ENCODE measurements at places on chromosomes 1 and 21.

GRCh38 chr1:201609661-201610318 is 70.9 kb downstream of the NAV1 start:
- no peak for DNase-seq

DNA sequence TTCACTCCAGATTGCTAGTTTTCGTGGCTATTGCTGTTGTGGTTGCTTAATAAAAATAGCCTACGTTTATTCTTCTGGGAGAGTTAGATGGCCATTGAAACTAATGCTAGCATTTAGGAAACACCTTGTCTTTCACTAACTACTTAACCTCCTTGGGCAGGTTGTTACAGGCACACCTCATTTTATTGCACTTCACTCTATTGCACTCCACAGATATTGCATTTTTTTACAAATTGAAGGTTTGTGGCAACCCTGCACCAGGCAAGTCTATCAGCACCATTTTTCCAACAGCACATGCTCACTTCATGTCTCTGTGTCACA is 11.3 kb upstream of the MARK1 start:
- DNase-seq = no peak

DNA sequence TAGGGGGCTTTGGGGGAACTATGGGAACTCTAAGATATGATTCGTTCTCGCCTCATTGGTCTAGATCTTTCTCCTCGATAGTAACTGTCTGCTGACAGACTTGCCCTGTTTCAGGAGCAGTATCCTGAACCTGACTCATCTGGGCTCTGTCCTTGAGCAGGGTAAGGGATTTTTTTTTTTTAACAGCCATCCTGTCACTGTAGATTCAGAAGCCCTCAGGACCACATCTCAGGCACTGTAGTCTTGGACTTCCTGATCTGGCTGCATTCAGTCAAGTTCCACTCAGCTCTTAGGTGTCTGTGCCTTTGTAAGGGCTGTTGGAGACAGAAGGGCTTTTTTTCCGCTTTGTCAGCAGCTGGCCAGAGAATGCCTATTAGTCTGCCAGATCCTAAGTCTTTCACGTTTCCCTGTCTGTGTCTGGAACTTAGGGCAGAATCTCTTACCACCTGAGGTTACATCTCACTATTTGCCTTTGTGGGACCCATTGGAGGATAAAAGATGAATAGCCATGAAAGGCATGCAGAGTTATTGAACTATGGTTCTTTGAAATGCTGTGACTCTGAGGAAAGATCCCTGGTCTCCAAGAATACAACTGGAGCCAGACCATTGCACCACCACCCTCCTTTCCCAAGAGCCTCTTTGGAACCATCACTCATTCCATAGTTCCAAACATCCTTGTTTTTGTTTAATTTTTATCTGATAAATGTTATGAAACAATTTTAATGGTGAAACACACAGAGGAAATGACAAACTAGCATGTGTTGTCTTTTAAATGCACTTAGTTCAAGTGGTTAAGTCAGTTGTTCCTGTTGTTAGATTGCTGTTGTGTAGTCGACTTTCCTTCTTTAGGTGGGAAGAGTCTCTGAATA is 49.7 kb upstream of the MACF1 start:
- no peak for DNase-seq

GRCh38 chr1:73770109-73770905 is 427.7 kb downstream of the LRRIQ3 start:
- no peak for DNase-seq

DNA sequence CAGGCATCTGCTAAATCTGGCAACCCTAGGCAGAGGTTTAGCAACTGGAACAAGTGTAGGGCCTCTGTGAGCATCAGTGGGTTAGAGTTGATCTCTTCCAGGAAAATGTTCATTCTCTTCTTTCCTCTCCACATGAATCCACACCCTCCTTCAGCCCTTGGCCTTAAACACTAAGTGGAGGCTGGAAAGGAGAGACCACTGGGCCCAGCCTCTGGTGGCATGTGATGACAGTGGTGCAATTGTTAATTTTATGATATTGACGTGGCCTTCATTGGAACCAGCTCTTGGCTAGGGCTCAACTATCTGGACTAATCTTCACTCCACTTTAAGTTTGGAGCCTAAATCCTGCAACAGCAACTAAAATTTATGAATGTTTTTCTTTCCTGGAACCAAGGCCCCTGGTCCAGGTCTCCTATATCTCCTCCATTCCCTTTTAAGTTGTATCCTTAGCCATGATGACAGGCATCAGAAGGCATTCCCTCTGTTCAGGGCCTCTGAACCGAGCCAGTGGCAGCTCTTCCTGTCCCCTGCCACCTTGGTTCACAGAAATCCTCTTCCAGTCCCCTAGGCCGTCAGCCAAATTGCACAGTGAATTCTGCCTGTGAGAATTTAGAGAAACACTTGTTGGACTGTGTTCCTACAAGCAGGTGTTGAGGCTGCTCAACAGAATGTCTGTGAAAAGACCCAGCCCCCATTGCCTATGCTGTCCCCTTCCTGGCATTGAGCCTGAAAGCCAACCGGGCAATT is 132.2 kb downstream of the PSMG1 start:
- no peak for DNase-seq

- DNase-seq = no peak
Measured at GRCh38 chr21:17506951-17507350, 5.9 kb upstream of the CXADR start.

DNA sequence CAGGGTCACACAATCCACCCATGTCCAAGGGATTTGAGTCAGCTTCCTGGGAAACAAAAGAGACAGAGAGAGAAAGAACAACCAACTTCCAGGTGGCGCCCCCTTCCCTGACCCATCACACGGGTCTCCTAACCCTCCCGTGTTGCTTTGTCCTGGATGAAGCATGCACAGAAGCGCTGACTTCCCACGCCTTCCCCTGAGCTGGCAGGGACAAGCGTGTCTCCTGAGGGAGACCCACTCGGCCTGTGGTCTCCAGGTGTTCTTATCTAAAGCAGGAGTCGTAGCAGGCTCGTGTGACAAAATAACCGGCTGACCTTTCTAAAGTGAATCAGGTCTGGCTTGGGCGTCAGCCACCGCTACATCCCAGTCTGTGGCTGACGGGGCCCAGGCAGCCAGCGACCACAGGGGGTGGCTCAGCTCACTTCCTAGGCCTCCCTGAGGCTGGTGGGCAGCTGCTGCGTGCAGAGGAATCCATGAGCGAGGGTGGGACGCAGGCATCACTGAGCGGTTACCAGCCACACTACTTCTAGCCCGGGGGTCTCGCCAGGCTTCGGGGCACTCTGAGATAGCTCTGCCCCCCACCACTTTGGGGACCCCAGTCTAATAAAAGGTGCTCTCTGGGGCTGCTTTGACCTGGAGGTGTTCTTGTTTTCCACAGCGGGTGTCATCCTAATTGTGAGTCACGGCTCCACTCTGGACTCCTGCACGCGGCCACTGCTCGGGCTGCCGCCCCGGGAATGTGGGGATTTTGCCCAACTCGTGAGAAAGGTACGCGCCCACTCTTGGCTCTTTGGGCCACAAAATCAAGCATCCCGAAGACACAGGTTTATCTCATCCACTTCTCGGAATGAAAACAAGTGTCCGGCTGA is 40.4 kb downstream of the UBASH3A start:
- no peak for DNase-seq

- no peak for DNase-seq
Measured at GRCh38 chr1:165659581-165659895, 28.5 kb downstream of the MGST3 start.

GRCh38 chr1:188240772-188241406 is 1412.1 kb downstream of the PLA2G4A start:
- no peak for DNase-seq

DNA sequence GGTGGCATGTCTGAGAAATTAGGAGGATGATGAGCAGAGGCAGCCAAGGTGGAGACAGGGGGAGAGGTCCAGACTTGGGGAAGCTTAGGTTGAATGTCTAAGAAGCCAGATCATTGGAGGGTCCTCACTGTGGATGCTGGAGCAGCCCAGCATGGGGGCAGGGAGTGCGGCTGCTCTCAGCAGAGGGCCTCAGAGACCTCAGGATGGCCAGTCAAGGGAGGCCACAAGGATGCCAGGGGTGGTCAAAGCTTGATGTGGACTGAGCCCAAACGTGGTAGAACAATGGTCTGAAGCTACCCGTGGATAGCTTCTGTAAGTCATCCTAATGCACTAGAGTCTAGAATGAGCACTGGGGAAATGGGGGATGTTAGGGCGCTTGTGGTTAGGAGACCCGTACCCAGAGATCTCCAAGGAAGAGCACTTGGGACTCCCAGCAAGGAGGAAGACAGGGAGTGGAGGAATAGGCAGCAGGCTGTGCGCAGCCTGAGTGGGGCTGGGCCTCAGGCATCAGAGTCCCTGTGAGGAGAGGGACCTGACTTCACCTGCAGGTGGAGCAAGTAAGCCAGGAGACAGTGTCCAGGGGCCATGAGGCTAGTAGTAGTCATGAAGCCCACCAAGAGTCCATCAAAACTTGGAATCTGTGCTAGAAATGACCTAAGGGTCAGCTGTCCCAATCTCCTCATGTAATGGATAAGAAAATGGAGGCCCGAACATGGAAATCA is 4.3 kb upstream of the S100A9 start:
- DNase-seq = peak; percentile 5

- peak; percentile 21 for DNase-seq
Measured at GRCh38 chr1:32900371-32900955, 726 bp downstream of the TMEM54 start.

DNA sequence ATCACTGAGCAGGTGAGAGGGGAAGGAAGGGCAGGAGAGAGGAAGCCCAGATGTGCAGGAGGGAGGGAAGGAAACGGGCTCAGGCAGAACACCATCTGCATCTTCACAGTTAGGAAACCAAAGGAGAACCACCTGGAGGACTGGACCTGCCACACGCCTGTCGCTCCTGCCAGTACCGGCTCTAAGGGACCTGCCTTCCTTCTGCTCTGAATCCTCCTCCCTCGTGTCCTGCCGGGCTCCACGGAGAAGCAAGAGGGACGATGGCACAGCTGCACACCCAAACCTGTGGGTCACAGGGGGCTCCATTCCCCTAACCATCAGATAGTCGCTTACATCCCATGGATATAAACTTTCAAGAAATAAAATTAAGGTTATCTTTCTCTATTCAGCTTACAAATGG is 56.1 kb downstream of the TOR1AIP2 start:
- no peak for DNase-seq

All from RKO (cell line).